ENCODE measurements at places on chromosomes 12 and 14.

DNA sequence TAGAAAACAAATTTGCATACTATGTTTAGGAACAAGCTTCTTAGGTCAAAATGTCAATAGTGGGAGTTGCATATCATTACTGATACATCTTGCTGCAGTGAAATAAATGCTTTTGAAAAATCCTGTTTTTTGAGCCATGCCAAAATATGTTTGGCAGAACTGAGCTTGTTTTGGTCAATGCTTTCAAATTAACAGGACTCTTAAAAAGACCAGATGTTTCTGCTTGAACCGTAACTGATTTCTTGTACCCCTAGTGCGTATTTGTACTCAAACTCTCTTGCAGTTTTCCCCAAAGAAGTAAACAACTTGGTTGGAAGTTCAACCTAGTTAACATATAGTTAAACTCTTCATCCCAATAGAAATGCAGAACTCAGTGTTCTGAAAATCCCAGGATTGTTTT, 3.4 kb downstream of the TRHDE start:
- no peak for DNase-seq

DNA sequence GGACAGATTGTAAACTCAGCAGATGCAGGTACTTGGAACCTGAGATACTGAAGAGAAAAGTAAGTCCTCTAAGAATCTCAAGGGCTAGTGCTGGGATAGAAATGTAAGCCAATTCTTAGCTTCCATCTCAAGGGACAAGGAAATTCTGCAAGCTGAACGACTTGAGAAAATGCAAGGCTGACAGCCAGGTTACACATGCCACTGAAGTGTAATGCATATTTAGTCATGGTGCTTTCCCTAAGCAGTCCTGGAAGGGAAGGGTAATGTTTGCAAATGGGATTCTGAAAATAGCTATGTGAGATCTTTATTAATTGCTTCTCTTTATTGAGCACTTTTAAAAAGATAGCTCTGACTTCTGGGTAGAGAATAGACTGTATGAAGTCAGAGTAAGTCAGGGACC, 402.7 kb upstream of the SEL1L start:
- no peak for DNase-seq

DNA sequence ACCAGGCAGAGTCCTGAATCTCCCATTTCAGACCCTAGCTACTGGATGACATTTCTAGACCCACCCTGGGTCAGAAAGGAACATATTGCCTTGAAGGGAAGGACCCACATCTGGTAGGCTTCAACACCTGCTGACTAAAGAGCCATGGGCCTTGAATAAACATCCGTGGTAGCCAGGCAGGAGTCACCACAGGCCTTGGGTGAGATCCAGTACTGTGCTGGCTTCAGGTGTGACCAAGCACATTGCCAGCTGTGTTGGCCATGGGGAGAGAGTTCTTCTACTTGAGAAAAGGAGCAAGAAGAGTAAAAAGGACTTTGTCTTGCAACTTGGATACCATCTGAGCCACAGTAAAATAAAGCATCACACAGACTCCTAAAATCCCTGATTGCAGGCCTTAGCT, 332.6 kb downstream of the SLC16A7 start:
- no peak for DNase-seq

DNA sequence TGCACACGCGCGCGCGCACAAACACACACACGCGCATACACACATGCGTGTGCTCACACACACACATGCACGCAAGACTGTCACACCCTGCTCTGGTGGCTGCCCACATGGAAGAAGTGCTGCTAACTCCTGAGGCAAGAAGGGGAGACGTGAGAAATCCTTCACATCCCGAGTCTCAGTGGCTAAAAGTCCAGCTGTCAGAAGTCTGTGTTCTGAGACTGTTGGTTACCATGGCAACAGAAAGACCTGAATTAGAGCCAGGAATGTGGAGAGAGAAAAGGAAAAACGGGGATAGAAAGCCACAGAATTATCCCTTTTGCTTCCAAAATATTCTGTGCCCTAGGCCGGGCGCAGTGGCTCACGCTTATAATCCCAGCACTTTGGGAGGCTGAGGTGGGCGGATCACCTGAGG, 71.2 kb downstream of the PPFIBP1 start:
- DNase-seq: peak; percentile 66

DNA sequence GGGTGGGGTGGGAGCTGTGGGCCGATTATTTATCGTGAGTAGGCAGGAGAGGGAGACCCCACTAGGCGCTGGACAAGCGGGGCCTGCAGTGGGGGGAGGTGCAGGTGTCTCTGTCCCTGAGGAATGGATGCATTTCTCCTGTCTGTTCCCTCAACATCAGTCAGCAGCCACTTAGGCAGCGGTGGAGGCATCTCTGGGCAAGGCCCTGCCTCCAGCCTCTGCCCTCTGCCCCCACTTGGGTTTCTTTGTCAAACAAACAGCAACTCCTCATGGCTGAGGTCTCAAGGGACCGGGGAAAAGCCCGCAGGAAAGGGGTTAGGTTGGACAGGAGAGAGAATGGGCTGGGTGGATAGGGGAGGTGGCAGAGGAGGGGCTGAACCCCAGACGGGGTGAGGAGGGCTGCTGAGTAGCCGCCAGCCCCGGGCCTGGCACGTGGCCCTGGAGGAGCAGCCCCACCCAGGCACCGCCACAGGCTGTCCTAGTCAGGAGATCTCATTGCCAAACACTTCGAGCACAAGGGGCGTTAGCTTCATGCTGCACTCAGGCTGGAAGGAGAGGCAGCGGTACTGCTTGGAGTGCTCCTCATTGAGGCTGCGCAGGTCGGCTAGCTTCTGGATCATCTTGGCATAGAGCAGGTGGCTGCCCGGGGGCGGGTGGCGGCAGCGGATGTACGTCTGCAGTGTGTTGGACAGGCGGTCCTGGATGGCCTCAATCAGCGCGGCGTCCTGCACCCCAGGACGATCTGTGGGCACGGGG, 24.7 kb upstream of the HDAC7 start:
- DNase-seq: no peak

DNA sequence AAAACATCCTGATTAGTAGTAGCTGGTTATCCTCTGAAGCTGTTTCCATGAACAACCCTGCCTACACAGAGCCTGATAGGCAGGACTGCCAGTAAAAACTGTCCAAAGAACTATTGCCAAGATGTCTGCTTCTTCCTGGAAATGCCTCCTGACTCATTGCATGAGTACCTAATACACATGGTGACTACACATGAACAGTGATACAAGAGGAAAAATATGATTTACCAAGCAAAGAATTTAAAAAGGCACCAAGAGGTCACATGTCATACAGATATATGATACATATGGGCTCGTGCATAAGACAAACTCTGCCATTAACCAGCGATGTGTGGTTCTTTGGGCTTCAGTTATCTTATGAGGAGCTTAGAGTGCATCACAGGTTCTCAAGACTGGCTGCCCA, 552.3 kb downstream of the SLC16A7 start:
- no peak for DNase-seq

DNA sequence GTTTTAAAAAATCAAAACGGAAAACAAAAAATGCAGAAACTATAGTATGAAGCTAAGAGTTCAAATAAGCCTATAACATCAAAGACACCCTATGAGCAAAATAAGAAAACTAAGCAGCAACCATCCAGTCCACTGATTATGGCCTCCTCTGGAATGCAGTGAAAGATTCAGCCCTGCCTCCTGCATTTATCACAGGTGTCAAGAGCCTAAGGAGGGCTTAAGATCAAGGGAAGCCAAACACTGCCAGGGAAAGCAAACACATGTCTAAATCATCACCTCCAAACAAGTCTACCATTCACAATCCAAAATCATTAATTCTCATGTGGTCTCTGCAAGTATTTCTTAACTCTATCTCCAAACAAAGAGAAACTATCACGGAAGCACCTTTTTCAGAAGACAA, 28.4 kb downstream of the SARNP start:
- DNase-seq: no peak

- DNase-seq: no peak
Observed at GRCh38 chr12:46187023-46187422, 81.8 kb downstream of the SLC38A1 start.

DNA sequence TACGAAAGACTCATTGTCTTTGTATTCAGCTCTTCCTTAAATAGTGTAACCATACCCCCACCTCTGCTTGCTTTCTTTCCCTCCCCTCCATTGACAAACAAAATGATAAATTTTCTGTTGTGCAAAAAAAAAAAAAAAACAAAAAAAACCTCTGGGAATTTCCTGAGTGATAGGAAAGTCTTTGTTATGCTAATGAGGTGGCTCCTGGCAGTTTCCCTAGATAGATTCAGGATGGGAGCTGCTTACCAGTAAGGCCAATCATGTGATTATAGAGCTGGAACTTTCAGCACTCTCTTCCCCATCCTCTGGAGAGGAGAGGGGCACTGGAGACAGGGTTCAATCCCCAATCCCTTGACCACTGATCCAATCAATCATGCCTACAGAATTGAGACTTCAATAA, 120.5 kb downstream of the NUAK1 start:
- DNase-seq: no peak

GRCh38 chr12:72839696-72840095, 567.5 kb downstream of the TRHDE start:
- no peak for DNase-seq

DNA sequence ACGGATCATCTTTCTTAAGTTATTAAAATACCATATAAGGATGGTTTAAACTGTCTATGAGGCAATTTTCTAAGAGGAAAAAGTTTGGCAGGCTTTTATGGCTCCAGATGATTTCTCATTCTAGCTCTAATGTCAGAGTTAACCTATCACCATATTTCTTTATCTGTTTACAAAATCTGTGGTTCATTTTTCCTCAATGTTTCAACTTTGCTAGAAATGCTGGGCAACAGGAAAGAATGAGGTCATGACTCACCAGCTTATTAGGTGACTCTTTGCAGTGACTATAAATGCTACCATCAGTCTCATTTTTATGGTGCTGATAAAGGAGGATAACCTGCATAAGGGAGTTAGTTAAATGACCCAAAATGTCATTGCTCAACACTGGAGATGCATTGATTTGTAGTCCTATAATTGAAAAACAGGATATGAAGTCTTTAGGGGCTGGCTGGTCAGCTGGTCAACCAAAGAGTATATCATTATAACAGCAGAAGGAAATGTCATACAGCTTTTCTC, 45.3 kb upstream of the RAP1B start:
- no peak for DNase-seq

GRCh38 chr12:12018454-12018853, 52.3 kb upstream of the BCL2L14 start:
- DNase-seq: peak; percentile 95

- DNase-seq: no peak
Observed at GRCh38 chr12:6696690-6697583, 3.7 kb downstream of the PIANP start.

DNA sequence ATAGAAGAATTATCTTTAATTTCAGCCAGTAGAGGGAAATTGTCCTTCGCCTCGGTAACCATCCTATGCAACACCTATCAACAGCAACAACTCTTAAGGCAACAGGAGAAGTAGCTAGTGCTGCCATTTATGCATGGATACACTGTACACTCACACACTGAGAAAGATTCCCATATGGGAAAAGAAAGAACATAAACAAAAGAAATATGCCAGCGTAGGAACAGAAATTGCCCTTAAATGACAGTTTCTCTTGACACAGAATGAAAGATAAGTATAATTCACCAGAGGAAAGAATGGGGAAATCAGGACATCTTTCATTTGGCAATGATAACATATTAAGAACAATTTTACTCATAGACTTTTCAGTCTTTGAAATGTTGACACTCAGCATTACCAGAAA, 466.9 kb downstream of the BCAT1 start:
- DNase-seq: no peak

- DNase-seq: no peak
Observed at GRCh38 chr12:55797068-55797467, 20.5 kb downstream of the SARNP start.

- no peak for DNase-seq
Observed at GRCh38 chr12:27905285-27906126, 67.0 kb downstream of the PTHLH start.

DNA sequence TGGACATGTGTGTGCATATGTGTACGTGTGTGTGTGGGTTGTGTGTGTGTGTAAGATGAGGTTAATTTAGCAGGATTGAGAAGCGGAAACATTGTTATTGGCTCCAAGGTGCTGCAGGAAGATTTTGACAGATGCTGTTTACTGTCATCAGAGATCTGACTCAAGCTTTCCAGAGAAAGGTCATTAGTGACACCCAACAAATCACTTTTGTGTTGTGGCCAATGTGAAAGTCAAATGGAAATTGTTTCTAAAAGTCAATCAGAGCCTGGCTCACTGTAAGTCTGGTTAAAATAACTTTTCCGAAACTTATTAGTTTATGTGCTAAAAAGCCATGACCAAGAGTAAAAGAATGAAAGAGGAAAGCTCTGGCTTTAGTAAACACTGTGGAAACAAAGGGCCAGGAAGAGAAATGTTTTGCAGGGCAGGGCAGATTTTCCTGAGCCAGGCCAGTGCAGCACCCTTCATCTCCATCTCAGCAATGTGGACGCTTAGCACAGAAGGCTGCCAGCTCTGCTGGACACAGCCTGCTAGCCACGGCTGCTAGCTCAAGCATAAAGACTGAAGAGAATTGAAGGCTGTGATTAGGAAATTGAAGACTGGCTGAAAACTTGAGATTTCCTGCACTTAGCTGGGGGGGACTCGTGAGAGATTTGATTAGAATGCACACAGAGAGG, 235.8 kb downstream of the NEDD1 start:
- DNase-seq: no peak

GRCh38 chr12:79982086-79983062, 47.5 kb upstream of the PPP1R12A start:
- no peak for DNase-seq

DNA sequence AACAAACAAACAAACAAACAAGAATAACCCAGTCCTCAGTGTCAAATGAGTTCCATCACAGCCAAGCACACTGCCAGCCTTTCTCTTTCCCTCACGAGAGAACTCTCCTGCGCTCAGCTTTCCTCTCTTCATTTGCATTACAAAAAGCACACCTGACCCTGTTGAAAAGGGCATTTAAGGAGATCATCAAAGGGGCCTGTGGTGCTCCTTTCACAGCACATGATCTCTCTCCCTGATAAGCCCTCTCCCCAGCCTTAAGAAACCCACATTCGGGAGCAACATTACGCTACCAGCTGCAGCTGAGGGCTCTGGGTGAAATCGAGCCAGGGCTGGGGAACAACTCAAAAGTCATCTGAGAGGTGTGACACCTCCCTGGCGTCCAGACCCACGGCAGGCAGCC, 165.6 kb upstream of the TMCC3 start:
- DNase-seq: no peak

DNA sequence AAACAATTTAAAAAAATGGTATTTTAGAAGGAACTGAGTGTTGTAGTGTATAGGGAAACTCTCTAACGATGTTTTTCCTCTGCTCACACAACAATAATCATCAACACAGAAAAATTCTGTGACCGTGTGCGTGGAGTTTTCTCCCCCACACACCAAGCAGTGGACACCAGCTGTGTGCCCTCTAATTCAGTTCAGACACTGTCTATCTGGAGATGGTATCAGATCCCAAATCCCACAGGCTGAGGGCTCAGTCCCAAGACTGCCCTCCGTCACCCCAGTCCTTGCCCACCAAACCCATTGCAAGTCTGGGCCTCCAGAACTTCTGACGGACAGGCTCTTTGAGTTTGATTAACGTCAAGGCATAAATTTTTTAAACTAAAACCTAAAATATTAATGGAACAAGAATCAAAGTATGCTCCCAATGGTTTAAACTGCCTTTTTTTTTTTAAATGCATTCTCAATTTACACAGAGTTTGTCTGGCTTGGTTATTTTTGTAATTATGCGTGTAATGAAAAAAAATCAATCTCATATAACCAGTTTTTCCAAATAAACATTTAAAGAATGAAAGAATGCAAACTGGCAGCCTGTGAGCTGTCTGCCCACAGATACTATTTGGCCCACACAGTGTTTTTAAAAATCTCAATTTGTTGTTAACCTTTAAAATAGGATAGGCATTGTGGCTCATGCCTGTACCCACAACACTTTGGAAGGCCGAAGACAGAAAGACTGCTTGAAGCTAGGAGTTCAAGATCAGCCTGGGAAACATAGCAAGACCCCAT, 19.2 kb downstream of the BLTP3B start:
- DNase-seq: no peak

All from foreskin melanocyte (primary cell).